ENCODE measurements at places on chromosomes 5 and 9. TPM values are rescaled to one million over a fixed set of nuclear protein-coding genes. Genes with fewer than 3 reads are reported as not detected.

IFNA2 gene
- not detected for total RNA-seq

GCNT1 gene
- 15.3 TPM for total RNA-seq

LCN15 gene
- total RNA-seq = not detected

NUTM2F gene
- total RNA-seq = 0.15 TPM

TGFBR1 gene
- 17.1 TPM for total RNA-seq

F2R gene
- total RNA-seq = 3.9 TPM

CFAP90 gene
- not detected for total RNA-seq

FAM169A gene
- total RNA-seq = 3.9 TPM

FUT7 gene
- not detected for total RNA-seq

DNA sequence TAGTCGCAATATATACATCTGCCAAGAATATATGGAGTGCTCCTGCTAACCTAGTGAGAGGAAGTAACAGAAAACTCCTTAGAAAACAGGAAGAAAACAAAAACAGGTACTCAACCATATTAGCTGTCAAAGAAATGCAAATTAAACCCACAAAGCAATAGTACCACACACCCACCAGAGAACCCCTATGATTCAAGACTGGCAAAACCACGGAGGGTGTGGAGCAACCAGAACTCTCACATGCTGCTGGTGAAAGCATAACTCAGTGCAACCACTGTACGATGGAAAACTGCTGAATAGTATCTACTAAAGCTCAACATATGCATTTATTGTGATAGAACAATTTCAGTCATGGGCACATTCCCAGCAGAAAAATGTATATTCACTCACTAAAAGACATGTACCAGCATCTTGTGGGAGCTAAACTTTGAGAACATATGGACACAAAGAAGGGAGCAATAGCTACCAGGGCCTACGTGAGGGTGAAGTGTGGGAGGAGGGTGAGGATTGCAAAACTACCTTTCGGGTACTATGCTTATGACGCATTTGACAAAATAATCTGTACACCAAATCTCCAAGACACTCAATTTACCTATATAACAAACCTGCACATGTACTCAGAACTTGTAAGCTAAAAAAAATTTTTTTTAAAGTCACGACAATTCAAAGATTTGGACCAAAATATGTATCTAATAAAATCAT, 34.0 kb downstream of the PTPN3 start:
- no peak for DNase-seq

DNA sequence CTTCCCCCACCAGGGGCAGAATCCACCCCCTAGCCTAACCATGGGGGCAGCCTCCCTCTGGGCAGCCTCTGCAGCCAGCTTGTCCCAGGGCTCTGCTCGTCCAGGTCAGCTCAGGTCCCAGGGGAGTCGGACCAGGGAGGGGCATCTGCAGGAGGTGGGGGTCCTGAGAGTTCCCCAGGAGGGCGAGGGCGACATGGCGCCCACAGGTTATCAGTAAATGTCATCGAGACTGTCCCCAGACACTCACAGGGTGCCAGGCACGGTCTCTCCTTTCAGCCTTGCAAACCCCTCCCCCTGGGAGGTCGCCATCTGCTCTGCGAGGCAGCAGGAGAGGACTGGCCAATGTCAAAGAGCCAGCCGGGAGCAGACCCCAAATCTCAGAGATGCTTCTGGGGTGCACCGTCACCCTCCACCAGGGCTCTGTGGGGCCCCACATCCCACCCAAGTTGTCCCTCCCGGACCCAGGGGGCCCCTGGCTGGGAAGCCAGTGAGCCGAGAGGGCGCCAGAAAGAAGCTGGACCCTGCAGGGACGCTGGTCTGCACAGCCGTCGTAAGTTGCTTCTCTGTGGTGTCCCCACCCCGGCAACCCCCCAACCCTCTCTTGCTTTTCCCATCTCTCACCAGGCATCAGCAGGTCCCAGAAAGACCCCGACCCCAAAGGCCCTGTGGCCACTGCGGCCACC, 69.3 kb downstream of the NTNG2 start:
- DNase-seq = no peak

DNA sequence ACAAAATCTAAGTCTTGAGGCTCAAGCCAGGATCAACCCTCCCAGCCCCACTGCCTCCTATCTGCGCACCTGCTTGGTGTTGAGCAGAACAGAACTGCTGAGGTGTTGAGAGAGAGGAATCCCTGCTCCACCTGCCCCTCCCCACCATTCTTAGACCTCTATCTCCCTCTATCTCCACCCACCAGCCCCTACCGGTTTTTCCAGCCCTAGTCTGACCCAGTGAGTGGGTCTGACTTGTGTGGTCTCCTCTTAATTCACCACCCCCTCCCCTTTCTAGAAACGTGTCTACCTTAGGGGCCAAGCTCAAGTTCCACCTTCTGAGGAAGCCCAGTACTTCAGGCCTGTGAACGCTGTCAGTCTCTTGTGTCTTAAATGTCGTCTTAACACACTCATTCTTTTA, 93.7 kb downstream of the ARHGAP26 start:
- no peak for DNase-seq

DNA sequence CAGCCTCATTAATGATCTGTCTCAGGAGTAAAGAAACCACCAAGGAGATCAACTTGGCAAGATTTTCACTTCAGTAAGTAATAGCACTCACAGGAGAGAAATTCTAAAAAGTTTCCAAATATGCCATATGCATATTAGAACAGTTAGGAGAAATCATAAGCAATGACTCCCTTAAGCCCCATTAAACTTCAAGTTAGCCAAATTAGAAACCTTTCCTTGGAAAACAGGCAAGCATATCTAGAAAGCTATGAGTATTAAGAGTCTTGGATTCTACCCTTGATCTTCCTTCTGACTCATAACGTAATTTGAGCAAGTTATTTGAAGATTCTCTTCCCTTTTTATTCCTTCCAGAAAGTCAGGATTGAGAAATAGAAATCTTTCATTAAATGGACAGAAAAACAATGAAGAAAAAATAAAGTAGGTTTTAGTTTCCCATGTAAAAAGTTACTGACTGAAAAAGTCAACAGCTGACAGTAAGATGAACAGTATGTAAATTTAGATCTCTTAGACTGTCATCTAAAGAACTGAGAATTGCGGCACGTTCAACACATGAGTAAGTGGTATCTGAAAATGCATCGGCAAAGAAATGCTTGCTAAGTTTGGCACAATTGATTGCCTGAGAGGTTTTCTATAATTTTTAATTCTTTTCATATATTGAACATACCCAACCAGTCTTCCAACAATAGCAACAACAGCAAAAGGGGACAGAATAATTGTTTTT, 565.7 kb upstream of the FTMT start:
- no peak for DNase-seq

- no peak for DNase-seq
Measured at GRCh38 chr5:175484829-175485228, 6.5 kb downstream of the SFXN1 start.

DNA sequence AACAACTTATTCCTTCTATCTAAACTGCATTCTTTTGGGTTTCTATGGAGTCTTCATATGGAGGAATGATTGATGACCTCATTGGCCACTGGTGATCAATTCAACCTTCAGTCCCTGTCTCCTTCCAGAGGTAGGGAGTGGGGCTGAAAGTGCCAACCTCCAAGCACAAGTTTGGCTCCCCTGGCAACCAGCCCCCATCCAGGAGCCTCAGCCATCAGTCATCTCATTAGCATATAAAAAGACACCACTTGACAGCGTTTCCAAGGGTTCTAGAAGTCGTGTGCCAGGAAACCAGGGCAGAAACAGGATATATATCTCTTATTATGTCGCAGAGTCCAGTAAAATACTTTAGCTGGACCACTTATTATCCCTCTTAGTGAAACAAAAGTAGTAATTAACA, 9.8 kb downstream of the SLC31A2 start:
- DNase-seq = no peak

- DNase-seq = no peak
Measured at GRCh38 chr5:166992874-166993722, 1298.3 kb upstream of the WWC1 start.

DNA sequence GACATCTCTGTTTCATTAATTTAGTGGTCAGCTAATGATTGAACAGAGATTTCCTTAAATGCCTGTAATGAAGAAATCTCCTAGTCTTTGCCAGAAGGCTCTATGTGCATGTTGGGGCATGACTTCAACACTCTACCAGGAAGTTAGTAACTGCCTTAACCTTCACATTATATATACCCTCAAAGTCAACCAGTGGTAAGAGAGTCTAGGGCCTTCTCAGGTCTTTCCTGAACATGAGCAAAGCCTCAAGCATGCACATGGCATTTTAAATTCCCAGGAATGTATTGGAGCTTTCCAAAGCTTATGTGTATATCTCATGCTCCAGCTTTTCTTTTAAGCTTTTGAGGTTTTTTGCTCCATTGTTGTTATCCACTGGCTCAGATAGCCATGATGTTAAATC, 388.3 kb downstream of the ARRDC3 start:
- no peak for DNase-seq

DNA sequence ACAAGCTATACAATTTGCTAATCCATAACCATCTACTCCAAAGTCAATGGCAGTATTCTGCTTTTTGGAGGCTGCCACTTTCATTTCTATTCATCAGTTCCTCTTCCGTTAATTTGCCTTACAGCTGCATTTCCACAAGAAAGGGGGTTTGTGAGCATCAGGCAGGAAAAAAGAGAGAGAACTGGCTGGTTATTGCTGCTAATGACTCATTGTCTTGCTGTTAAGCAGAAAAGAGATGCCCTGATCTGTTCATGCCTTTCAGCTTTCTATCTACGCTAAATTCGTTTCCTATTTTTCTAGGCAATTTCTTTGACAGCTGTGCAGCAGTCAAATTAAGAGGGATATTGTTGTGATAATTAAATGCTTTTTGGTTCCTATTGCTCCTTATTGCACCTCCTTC, 65.9 kb upstream of the GNAQ start:
- DNase-seq = no peak

GRCh38 chr9:16884952-16885513, 14.6 kb upstream of the BNC2 start:
- DNase-seq = no peak

DNA sequence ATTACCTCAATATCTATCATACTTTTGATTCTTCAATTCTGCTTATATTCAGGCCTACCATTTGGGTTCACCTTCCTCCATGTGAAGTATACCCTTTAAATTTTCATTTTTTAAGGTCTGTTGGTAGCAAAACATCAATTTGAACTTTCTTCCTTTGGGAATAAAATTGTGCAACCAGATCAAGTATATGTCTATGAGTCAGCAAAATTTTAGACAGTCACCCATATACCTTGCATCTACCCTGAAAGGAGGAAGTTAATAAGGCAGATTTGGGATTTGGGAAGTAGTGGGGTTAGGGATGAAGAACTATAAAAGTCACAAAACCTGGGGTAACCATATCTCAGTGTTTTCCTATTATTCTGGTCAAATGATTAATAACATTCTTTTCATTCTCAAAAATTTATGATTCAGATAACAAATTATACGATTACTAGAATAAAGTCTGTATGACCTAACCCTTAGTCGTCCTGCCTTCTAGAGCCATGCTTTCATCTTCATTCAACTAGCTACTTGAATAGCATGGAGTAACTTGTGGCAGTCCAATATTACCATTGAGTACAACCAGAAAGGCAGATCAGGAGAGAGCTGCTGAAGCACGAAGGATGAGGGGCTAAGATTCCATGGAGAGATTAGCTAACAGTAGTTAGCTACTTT, 2.8 kb upstream of the IL33 start:
- no peak for DNase-seq

- DNase-seq = no peak
Measured at GRCh38 chr9:131449276-131449675, 53.4 kb upstream of the POMT1 start.

- DNase-seq = no peak
Measured at GRCh38 chr5:164224772-164225171, 719.4 kb downstream of the MAT2B start.

- DNase-seq = no peak
Measured at GRCh38 chr5:74433896-74434829, 206.4 kb downstream of the ENC1 start.

- DNase-seq = no peak
Measured at GRCh38 chr5:116084287-116084691, 536 bp upstream of the COMMD10 start.

DNA sequence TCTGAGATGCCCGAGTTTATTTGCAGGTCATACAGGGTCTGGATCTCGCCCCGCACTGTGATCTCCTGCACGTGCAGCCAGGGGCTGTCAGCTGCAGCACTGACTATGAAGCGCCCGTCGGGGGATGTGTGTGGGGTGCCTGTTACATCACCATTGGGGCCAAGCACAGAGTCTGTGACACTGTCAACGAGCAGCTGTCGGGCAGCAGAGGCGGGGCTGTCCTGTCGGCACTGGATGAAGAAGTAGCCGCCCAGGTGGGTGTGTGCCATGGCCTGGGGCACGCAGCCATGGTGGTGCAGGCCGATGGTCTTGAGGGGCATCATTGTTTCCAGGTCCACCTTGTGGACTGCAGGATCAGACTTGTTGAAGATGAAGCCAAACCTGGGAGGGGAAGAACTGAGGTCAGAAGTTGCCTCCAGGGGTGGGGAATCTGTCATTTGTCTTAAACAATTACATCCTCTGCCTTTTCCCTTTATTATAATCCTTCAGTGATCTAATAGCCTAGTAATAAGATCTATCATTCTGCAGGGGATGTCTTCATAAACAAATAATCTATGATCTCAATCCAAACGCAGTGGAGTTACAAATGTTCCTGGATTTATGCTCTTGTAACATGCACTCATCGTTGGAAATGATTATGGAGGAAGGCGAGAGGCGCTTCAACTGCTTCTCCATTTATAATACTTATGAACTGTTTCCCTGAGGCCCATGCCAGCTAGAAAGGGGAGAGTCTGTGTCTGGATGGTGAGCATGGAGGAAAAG, 147.8 kb downstream of the HSPA4 start:
- no peak for DNase-seq

GRCh38 chr5:30041831-30042385, 1151.6 kb upstream of the CDH6 start:
- DNase-seq = no peak

- no peak for DNase-seq
Measured at GRCh38 chr5:137022725-137023124, 476.4 kb downstream of the SPOCK1 start.

DNA sequence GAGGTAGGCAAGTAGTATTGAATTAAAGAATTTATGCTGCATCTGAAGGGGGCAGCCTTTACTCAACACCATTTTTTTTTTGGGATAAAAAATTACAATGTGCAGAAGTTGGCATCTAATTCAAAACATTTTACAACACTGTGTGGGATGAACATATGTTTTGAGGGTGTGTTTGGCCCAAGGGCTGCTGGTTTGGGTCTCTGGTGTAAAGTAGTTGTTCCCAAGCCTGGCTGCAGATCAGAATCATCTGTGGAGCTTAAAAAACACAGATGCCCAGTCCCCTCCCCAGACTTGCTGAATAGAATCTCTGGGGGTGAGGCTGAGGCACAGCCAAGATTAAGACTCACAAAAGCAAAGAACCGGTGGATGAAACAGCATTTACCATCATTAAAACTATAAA, 33.0 kb upstream of the PDZD2 start:
- no peak for DNase-seq

DNA sequence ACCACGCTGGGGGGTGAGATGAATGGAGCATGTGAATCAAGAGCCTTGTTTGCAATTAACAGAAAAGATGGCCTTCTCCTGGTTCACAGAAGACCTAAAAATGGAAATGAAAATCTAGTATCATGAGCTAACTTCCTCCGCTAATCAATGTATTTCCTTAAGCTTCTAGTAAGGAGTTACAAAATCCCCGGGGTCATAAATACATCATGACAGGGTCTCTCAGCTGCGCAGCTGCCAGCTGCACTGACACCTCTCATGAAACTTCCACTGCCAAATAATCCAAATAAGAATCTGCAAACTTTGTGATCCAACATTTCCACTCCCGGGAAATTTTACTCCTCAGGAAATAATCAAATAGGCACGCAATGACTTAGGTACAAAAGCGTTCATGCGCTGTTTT, 11.9 kb downstream of the MYO10 start:
- DNase-seq = no peak

- no peak for DNase-seq
Measured at GRCh38 chr5:95390812-95391492, at the start of gene FAM81B. Gene FAM81B (plus strand): TSS chr5:95391366. CDS start chr5:95391390, 24 bp downstream.
